ENCODE measurements at places on chromosomes 11 and 22.

DNA sequence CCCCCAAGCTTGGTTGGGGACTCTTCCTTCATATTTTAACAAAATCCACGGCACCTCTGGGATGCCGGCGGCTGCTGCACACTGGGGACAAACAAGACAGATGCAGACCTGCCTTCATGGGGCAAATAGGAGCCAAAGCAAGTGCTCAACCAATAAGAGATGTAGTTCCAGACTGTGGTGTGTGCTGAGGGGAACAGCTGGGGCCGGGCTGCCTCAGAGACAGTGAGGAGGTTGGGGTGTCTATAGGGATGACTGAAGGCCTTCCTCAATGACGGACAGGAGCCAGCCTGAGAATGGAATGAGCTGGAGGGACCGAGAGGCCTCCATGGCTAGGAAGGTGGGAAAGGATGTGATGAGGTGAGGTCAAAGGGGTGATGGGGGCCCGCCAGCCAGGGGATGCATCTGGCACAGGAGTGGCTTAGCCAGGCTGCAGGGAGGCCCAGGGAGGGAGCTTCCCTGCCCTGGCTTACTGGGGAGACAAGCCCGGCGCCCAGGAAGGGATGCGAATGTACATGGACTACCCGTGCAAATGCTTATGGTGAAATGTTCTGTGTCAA is 10.3 kb upstream of the CTSD start:
- no peak overlapping the region for H3K27ac ChIP-seq
- H3K4me1 ChIP-seq, result no peaks in the 10 kb centered on the region
- no peaks in the 10 kb centered on the region for H3K27me3 ChIP-seq
- DNase-seq, result no peak
- H3K4me3 ChIP-seq, result no peak overlapping the region
- H3K36me3 ChIP-seq, result no peaks in the 10 kb centered on the region

DNA sequence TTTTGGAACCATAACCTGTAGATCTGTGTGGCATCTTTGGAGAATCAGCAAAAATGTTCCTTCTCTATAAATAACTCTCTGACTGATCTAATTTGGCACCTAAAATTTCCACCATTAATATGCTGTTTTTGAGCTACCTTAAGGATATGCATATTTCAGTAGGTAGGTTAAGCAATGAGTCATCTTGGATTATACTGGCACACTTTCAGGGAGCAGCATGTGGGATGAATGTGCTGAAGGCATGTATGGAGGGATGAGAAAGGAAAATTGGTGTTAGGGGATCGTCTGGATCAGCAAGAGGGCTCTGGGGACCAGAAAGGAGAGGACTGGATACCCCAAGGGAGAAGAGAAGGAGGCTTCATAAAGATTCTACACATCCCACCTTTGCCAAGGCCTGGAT is 44.6 kb upstream of the ELF5 start:
- no peaks in the 10 kb centered on the region for H3K27me3 ChIP-seq
- H3K27ac ChIP-seq, result no peak overlapping the region
- no peaks in the 10 kb centered on the region for H3K36me3 ChIP-seq
- DNase-seq, result no peak
- H3K4me1 ChIP-seq, result no peaks in the 10 kb centered on the region
- no peak overlapping the region for H3K4me3 ChIP-seq

DNA sequence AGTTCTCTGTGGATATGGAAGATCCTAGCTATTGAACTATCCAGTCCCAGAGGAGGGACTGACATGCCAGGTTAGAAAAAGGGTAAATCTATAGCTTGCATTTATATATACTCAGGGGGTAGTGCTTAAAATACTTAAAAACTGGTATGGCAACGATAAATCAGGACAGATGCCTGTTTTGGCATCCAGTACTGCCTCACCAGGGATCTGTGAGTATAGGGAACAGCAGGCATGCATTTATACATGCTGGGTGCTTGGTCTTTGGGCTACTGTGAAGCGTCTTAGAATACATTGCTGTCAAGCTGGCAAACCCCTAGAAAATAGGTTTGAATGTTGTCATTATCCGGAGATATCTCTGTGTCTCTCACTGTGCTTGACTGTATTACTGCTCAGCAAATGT is 94.2 kb upstream of the DRD2 start:
- no peaks in the 10 kb centered on the region for H3K36me3 ChIP-seq
- peaks cover 5% of the 10 kb centered on the region for H3K4me1 ChIP-seq
- no peak overlapping the region for H3K4me3 ChIP-seq
- no peaks in the 10 kb centered on the region for H3K27me3 ChIP-seq

GRCh38 chr11:80733790-80734189 is 1293.0 kb upstream of the TENM4 start:
- no peak overlapping the region for H3K4me3 ChIP-seq
- H3K27ac ChIP-seq, result no peak overlapping the region
- DNase-seq, result no peak

DNA sequence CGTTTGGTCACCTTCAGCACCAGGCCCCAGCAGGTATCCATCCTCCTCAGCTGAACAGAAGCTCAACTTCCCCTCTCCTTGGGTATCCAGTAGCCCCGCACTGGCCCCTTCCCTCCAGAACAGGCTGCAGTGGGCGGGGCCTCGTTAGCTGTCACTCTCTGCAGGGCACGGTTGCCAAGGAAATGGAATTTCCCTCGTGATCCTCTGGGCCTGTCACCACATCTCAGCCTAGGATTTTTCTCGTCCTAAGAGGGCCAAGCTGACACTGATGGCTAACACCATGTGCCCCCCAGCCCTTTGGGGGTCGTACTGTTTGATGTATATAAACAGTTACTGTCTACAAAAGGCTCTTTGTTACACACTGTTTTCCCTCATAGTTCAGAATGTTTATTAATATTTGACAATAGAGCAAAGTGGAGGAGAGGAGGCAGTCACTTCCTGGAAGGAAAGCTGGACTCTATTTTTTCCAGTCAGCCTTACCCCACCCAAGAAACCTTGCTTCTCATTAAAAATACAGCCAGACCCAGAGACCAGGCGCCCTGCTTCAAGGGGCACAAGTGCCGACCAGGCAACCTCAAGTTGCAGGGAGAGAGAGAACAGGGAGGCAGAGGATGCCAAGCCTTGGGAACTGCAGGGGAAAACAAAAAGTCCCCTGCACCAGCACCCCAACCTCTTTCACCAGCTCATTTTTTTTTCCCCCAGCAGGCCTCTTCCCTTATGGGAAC is 44.5 kb downstream of the FEZ1 start:
- H3K27ac ChIP-seq, result peak overlapping the region; percentile 61
- peak; percentile 57 for DNase-seq
- no peak overlapping the region for H3K4me3 ChIP-seq
- H3K27me3 ChIP-seq, result no peaks in the 10 kb centered on the region
- peaks cover 13% of the 10 kb centered on the region for H3K36me3 ChIP-seq
- peaks cover 16% of the 10 kb centered on the region for H3K4me1 ChIP-seq

DNA sequence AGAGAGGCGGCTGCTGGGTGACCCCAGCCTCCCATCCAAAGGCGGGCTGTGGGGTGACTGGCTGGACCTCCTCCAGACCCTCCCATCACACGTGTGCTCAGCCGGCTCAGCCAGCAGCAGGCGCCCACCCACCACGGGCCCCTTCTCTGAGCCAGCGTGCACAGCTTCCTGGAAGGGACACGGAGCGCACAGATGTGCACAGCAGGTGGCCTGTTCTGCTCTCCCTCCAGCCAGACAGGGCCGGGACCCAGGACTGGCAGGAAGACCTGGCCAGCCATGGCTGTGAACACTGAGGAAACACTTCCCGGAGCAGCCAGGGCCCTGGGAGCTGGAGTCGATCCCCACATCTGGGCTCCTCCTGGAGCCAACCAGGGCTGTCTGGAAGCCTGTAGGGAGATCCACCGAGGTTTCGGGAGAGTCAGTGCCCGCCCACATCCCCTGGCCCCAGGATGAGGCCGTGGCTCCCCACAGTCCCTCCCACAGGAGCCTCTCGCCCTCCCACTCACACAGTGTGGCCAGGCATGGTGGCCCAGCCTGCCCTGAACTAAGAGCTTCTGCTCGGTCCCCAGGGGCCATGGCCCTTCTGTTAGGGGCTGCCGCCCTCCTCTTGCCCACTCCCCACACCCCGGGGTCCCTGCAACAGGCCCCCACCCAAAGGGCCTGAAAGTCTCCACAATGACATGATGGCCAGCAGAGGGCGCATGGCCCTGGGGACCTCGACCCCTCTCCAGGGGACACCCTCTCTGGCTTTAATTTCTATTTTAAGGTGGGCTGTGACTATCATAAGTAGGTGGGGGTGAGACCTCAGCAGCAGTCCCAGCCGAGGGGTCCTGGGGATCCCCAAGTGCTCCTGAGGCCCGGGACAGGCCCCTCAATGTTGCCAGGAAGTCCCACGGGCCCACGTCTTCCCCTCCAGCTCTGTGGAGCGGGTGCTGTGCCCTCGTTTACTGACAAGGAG is 90.6 kb upstream of the FGF3 start:
- H3K36me3 ChIP-seq, result no peaks in the 10 kb centered on the region
- no peak for DNase-seq
- no peak overlapping the region for H3K27ac ChIP-seq
- H3K27me3 ChIP-seq, result no peaks in the 10 kb centered on the region
- H3K4me1 ChIP-seq, result peaks cover 9% of the 10 kb centered on the region
- no peak overlapping the region for H3K4me3 ChIP-seq

DNA sequence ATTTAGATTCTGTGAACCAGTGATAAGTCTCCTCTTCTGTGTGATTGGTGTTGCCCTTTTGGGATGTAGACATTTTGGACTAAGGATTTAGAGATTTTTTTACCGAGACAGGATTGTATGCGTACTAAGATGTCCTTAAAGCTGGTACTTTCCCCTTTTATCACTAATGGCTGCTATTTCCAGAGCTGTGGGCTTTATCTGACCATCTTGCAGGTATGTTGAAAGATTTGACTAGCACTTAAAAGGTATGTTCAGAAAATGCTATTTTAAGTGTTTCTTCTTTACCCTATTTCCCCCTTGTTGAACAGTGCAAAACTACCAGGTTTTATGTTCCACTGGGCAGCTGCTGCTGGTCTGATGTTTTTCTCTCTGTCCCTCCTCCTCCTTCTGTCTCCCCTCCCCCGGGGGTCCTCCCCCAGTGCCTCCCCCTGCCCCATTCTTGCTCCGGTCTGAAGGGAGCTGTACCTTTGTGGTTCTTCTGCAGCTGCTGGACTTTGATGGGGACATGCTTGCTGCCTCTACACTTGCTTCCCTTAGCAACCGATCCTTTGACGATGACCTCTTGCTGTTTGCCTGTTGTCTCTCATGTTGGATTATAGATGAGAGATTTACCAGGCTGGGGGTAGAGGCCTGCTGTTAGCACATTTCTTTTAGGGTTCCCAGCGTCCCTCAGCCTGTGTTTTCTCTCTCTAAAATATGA is 59.6 kb downstream of the ZNRF3 start:
- DNase-seq, result no peak
- no peak overlapping the region for H3K27ac ChIP-seq
- no peak overlapping the region for H3K4me3 ChIP-seq
- H3K36me3 ChIP-seq, result no peaks in the 10 kb centered on the region
- H3K27me3 ChIP-seq, result no peaks in the 10 kb centered on the region

- no peak overlapping the region for H3K4me3 ChIP-seq
- DNase-seq, result no peak
- no peaks in the 10 kb centered on the region for H3K4me1 ChIP-seq
- H3K27me3 ChIP-seq, result no peaks in the 10 kb centered on the region
- peaks cover 25% of the 10 kb centered on the region for H3K36me3 ChIP-seq
- H3K27ac ChIP-seq, result no peak overlapping the region
These were observed 61.8 kb downstream of the PIK3C2A start for GRCh38 chr11:17145972-17146371.

- H3K4me3 ChIP-seq, result no peak overlapping the region
- H3K4me1 ChIP-seq, result no peaks in the 10 kb centered on the region
- H3K36me3 ChIP-seq, result peaks cover 89% of the 10 kb centered on the region
- no peak for DNase-seq
- no peaks in the 10 kb centered on the region for H3K27me3 ChIP-seq
These were observed 16.5 kb downstream of the TUBGCP6 start for GRCh38 chr22:50228366-50228765.

DNA sequence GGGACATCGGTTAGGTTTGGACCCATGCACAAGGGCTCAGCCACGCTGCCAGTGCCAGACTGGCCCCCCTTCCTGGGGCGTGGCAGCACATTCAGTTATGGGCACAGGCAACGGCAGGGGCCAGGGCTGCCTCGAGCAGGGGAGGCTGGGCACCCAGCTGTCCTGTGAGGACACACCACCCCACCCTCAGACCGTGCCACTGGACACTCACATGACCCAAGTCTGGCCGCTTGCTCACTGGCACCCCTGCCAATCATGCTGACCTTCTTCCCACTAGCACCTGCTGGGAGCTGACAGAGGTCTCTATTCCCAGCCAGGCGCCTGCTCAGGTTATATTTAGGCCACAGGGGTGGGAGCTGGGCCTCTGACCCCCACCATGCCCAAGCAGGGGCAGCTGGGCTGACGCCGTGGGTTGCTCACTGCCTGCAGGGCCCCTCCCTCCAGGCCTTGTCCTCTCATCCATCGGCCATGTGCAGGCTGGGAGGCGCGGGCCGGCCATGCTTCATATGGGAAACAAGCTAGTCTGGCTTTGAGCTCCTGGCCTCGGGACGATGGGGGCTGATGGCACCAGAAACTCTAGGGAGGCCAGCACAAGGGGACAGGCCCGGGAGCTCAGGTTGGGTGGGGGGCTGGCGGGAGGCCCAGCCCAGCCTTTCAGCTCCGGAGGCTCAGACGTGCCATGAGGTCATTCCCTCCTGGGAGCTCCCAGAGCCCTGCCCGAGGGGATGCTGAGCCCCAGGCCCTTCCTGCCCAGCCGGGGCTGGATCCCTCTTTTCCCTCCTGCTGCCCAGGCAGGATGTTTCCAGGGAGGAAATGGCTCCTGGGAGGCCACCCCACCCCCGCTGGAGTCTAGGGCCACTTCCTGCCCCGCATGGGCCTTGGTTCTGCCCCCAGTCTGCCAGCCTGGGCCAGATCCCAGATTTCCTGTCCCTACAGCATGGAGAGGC is 15.2 kb upstream of the TBX1 start:
- no peaks in the 10 kb centered on the region for H3K4me1 ChIP-seq
- H3K36me3 ChIP-seq, result no peaks in the 10 kb centered on the region
- no peak overlapping the region for H3K4me3 ChIP-seq
- no peaks in the 10 kb centered on the region for H3K27me3 ChIP-seq
- no peak overlapping the region for H3K27ac ChIP-seq

DNA sequence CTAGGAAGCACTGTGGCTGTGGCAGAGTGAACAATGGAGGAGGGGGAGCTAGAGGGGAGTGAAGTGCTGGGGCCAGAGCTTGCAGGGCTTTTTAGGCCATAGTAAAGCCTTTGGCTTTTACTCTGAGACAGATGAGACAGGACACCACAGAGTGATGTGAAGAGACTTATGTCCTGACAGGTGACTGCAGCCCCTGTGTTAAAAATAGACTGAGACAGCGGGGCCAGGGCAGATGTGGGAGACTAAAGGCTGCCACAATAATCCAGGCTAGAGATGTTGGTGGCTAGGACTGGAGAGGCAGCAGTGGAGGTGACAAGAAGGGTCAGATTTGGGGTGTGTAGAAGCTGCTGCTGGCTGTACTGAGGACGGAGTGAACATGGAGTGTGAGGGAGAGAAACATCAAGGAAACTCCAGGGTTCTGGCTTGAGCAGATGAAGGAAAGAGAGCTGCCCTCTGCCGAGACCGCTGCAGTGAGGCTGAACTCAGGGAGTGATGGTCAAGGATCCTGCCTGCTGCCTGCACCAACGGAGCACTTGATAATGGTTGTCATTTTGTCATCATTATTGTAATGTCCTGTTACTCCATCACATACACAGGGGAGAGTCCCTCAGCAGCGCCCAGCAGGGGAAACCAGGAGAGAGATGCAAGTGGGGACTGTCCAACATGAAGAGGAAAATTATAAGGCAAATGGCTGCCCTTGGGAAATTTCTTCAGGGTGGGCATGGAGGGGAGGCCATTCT is 27.4 kb downstream of the SLC43A1 start:
- no peak overlapping the region for H3K4me3 ChIP-seq
- H3K4me1 ChIP-seq, result peaks cover 4% of the 10 kb centered on the region
- H3K27ac ChIP-seq, result no peak overlapping the region
- DNase-seq, result no peak
- peaks cover 75% of the 10 kb centered on the region for H3K36me3 ChIP-seq

Measured in tibial artery (tissue), 4 donors.